ENCODE measurements at places on chromosomes 4 and X. TPM values are rescaled to one million over a fixed set of nuclear protein-coding genes. Genes with fewer than 3 reads are reported as not detected.

DNA sequence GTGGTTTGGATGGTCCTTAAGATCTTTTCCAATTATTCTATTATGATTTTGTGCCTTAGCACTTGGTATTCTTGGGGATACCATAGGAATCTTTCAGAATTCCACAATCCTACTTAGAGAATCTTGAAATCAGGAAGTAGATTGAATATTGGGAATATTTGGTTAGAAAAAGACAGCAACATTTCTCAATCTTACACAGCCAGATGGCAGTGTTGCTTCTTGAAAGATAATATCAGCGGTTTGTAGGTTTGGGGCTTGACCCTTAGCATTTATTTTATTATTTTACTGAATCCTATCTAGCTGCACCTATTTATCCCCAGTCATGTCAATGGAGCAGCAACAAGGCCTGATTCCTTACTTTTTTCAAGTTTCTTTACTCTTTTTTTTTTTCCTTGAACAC is 28.6 kb downstream of the MAGEB1 start:
- no peak for DNase-seq

- no peak for DNase-seq
Measured at GRCh38 chr4:144565527-144566195, 80.3 kb upstream of the HHIP start.

- no peak for DNase-seq
Measured at GRCh38 chr4:118734491-118735205, 49.5 kb downstream of the METTL14 start.

Gene EPHA5
- 0.59 TPM for total RNA-seq

Gene TCEAL6
- not detected for total RNA-seq

All from osteoblast (primary cell).